Activated effector memory CD4-positive, alpha-beta T cell treated with anti-CD3 and anti-CD28 coated beads, Interleukin-2, amount 50 U/mL, for 16 hours (primary cell): ENCODE measurements at places on chromosomes 4 and X.

- DNase-seq: no peak
Observed at GRCh38 chr4:123919576-123920098, 523.0 kb downstream of the SPRY1 start.

- DNase-seq: no peak
Observed at GRCh38 chr4:1819284-1819683, 26.2 kb downstream of the FGFR3 start.

GRCh38 chr4:5003918-5004317, 15.3 kb downstream of the CYTL1 start:
- no peak for DNase-seq

- no peak for DNase-seq
Observed at GRCh38 chr4:140876615-140877364, 120.6 kb upstream of the TBC1D9 start.

DNA sequence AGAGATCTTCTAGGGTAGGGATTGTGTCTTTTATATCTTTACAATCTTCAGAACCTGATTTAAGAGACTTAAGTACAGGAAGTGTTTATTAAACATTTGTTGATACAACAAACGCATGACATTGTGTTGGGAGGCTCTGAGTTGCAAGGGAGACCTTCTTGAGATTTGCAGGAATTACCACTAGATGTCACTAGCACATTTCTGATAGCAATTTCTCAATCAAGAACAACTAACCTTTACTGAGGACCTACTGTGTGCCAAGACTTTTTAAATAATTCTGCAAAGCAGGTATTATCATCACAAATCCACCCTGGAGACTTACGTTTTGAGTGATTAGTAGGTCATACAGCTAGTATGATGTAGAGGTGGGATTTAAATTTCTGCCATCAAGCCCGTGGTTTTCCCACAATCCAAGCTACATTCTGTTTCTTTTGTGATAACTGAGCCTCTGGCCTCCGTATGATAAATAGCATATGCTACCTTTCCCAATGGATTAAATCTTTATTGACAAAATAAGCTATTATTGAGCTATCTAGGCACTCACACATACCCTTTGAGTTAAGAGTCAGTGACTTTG, 986.0 kb downstream of the CCSER1 start:
- no peak for DNase-seq

- DNase-seq: no peak
Observed at GRCh38 chr4:55269995-55270394, 76.0 kb upstream of the SRD5A3 start.

DNA sequence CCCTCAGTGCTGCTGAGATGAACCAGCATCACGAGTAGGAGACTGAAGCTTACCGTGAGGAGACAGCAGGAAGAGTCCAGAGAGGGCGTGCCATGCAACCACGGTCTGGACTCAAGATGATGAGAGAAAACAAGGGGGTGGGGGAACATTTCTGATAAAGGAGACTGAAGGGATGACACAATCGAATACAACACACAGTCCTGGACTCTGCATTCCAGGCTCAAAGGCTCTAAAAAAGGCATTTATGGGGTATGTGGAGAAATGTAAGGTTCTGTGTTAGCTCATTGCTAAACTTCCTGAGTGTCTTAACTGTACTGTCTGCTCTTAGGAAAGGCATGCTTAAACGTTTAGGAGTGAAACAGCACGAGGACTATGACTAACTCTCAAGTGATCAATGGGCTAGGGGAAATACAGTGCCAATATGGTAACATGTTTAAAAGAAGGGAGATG, 20.6 kb upstream of the IRAK1 start:
- DNase-seq: no peak

GRCh38 chr4:27515140-27515539, 654.5 kb downstream of the STIM2 start:
- DNase-seq: no peak

- no peak for DNase-seq
Observed at GRCh38 chr4:85478576-85478975, 3.6 kb downstream of the ARHGAP24 start.

DNA sequence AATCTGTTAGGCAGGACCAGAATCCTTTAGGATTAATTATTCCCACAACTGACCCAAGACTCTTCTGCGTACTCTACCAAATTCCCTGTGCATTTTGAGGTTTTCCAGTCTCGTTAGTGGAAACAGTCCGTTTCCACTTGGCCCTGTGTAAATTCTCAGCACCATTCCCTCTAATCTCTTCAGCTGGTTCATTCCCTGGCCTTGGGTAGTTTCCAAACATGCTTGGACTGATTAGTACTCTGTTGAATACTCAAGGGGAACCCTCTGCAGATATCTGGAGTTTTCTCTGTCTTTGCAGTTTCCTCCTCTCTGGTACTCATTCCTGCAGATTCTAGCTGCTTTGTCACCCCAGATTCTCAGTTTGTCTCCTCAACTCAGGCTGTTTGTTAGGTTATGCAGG, 80.4 kb downstream of the ZFX start:
- no peak for DNase-seq

GRCh38 chr4:54709400-54709799, 51.6 kb downstream of the KIT start:
- DNase-seq: no peak

DNA sequence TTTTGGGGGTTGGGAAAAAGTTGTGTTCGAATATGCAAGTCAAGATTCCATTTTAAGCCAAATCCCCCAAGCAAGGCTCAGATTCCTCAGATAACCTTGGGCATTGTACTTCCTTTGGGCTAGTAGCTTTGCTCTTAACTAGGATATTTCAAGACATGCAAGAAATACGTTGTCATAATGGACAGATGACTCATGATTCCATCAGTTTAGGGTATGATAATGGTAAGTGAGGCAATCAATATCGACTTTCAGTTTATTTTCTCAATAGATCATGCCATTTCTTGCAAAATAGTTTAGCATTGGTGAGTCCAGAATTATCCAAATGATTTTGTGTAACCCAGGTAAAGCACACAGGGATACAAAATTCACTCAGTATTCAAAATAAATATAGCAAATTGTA, 25.4 kb downstream of the CFAP299 start:
- DNase-seq: no peak

GRCh38 chr4:149999485-150000074, 78.7 kb upstream of the DCLK2 start:
- DNase-seq: no peak

GRCh38 chr4:75015627-75016026, 82.7 kb downstream of the PARM1 start:
- DNase-seq: no peak

DNA sequence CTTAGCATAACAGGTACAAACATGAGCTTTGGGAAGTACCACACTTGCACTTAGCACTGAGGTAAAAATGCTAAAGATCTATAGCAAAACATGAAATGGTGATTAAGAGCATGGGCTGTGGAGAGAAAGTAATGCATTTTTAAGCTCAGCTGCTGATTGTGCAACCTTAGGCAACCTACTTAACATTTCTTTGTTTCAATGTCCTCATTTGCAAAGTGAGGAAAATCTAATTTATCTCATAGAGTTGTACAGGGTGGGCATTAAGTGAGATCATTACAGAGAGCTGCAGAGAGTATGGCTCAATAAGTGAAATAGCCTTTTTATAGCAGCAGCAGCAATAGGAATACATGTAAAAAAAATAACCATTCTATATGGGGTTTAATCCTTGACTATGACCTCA, 87.0 kb downstream of the PAK3 start:
- DNase-seq: no peak

GRCh38 chr4:22202246-22202974, 253.8 kb upstream of the KCNIP4 start:
- no peak for DNase-seq

DNA sequence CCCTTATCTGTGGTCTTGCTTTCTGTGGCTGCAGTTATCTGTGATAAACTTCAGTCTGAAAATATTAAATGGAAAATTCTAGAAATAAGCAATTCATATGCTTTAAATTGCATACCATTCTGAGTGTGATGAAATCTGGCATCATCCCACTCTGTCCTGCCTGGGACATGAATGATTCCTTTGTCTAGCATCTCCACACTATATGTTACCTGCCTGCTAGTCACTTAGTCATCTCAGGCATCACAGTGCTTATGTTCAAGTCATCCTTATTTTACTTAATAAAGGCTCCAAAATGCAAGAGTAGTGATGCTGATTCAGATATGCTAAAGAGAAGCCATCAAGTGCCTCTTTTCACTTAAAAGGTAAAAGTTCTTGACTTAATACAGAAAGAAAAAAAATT, 14.3 kb upstream of the RAB9B start:
- DNase-seq: no peak

- DNase-seq: no peak
Observed at GRCh38 chr4:149961876-149962597, 116.2 kb upstream of the DCLK2 start.

- no peak for DNase-seq
Observed at GRCh38 chr4:8554555-8555100, 25.6 kb upstream of the GPR78 start.

GRCh38 chr4:186861317-186861716, 137.7 kb upstream of the FAT1 start:
- no peak for DNase-seq

GRCh38 chr4:114323841-114324240, 274.8 kb upstream of the UGT8 start:
- no peak for DNase-seq

GRCh38 chr4:37682701-37683401, 3.3 kb downstream of the RELL1 start:
- DNase-seq: no peak

DNA sequence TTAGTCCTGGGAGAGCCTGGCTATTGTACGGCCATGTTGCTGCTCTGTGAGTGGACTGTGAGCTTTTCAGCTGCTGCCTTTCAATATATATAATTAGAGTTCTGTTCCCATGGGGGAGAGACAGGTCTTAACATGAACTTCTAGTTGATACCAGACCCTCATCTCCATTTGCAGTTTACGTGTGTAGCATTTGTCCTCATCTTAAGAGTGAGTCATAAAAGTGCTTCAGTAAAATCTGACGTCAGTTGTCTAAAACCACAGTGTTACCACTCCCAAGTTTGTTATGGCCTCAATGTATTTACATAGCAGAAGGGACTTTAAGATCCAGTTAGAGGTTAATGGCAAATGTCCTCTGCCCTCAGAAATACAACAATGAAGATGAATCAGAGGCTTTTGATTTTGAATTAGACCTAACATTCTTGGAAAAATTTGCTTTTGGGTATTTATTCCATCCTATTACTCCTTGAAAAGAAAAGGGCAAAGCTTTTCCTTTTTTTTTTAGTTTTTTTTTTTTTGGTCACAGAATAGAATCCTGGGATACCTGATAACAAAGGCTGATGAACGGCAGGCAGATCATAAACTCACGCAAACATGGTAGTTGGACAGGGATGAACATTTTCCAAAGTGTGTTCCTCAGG, 38.6 kb downstream of the PHOX2B start:
- no peak for DNase-seq

GRCh38 chr4:145234091-145234706, 53.8 kb upstream of the OTUD4 start:
- peak; percentile 75 for DNase-seq

- DNase-seq: peak; percentile 64
Observed at GRCh38 chr4:189202182-189202868, 738.3 kb upstream of the FRG1 start.

DNA sequence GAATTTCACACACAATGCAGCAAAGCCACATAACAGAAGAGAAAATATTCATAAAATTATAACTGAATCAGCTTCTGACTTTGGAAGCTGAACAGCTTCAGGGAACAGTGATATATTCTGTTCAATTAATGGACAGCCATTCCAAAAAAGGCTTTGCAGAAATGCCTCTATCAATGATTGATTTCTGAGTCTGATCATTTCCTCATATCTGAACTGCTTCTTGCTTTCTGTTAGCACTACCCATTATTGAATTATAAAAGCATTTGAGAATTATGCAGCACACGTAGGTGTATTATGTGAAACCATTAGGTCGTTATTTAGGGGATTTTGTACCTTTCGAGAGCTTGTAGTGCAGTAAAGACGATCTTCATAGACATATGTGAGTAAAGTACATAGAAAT, 159.6 kb downstream of the STIM2 start:
- DNase-seq: no peak

DNA sequence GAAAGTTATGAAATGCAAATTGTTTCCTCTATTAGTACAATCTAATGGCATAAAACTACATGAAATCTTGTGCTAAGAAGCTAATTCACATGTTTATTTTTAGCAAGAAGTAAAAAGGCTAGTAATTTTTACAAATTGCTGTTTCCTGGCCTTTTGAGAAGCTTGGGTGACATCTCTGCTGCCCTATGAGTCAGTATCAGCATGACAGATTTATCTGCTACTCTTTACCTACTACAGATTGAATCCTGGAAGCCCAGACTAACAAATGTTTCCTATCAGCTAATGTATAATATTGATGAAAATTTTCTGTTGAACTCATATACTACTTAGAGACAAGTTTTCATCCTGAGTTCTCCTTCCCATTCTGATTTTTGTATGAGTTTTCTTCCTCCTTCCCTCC, 232.4 kb downstream of the DCTD start:
- no peak for DNase-seq

- no peak for DNase-seq
Observed at GRCh38 chrX:78839711-78840110, 92.2 kb downstream of the LPAR4 start.
